Epithelial cell of proximal tubule (primary cell): ENCODE measurements at places on chromosomes 11 and 22.

DNA sequence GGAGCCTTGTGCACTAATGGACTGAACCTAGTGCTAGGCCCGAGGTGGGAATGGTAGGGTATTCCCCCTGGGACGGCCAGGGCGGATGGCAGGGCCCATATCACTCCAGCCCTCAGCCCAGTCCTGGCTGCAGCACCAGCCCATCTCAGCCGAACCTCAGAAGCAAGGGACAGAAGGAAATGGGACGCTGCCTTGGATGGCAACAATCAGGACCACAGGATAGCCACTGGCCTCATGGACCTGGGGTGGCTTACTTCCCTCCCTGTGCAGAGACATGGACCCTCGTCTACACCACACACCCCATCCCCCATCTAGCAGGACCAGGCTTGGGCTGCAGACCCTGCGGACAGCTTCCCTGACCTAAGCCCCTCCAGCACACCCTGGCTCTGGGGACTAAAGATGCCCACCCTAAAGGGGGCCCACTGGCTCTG lies 24.1 kb downstream of the ARVCF start:
- no peak for DNase-seq

DNA sequence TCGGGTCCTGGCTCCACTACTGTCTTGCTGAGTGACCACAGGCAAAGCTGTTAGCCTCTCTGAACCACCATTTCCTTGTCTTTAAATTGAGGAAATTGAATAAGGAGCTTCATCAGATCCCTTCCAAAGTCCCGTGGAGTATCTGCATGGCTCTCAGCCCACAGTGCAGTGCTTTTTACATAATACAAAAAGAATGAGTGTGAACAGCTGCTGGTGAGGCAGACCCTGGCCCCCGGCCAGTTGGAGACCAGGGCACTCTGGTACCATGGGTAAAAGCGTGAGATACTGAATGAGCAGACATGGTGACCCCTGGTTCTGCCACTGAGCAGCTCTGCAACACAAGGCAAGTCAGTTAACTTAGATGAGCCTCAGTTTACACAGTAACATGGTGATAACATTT lies 86.8 kb downstream of the GALNT18 start:
- no peak for DNase-seq

GRCh38 chr11:57787006-57787604 lies 25.5 kb downstream of the CTNND1 start:
- no peak for DNase-seq

DNA sequence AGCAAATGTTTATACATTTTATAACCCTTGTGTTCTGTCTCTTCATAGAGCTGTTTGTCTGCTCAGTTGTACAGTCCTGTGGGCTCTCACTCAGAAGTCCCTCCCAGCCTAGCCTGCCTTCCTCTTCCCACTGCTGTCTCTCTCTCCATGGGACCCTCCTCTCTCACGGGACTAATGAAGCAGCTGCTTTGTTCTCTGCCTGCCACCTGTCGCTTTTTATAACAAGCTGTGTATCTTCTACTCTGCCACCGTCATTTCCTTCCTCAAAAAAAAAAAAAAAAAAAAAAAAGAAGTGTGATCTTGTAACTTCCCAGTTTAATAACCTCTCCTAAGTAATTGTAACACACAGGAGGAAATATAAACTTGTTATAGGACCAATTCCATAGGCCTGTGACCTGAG lies 92.2 kb upstream of the ALKBH3 start:
- no peak for DNase-seq

GRCh38 chr11:12043221-12043620 lies 34.8 kb upstream of the DKK3 start:
- no peak for DNase-seq

GRCh38 chr11:64196626-64197025 lies 9.9 kb upstream of the FERMT3 start:
- DNase-seq = no peak

- DNase-seq = no peak
Observed at GRCh38 chr11:110787680-110788079, 75.4 kb upstream of the ARHGAP20 start.

GRCh38 chr11:126319374-126319740 lies 15.5 kb downstream of the DCPS start:
- no peak for DNase-seq

DNA sequence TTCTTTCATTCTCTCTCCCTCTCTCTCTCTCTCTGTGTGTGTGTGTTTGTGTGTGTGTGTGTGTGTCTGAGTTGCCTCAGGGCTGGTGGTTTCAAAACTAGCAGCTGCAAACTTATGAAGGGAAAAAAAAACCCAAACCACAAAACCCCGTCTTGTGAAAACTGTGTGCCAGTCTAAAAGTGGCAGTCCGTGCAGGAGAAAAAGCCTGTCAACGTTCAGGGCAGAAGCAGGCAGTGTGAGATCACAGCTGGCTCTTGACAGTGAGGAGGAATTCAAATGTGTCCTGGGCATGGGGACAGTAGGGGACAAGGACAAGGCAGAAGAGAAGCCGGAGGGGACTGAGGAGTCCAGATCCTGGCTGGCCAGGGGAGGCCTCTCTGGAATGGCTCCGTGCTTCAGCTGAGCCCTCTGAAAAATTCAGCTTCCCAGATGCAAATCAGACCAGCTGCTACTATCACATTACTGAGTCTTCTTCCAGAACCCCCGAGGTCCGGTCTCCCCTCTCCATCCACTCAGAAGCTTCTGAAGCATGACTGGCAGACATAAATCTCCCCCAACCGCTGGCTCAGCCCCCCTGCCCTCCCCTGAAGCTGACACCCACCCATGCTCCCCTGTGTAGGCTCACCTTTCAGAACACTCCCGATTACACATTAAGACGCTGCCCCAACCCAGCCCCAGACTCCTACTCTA lies 31.9 kb downstream of the FLI1 start:
- DNase-seq = no peak
